ENCODE measurements at places on chromosomes 1 and 21. TPM values are rescaled to one million over a fixed set of nuclear protein-coding genes. Genes with fewer than 3 reads are reported as not detected.
A peak's percentile ranks its signal among the peaks of the same experiment; 100 is the strongest.

GRCh38 chr1:21192871-21193270 is 16.2 kb upstream of the EIF4G3 start:
- DNase-seq: peak; percentile 8

DNA sequence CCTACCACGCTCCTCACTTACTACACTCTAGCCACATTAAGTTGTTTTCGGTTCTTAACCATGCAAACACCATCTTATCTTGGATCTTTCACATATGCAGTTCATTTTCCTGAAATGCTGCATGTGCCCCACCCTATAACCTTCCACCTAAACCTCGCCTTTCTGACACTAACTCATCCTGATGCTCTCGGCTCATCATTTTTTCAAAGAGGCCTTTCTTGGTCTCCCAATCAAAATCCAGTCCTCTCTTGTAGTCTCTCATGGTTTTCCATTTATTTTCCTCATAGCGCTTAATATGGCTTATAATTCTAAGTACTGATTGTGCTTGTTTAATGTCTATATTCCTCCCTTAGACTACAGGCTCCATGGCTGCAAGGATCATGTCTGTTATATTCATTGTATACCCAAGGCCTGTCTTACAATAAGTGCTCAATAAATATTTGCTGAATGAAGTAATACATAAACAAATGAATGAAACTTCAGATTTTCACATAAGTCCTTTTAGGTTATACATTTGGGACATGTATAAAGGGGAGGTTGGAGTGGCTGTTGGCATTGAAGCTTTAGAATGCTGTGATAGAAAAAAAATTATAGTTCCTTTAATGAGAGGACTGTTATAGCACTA is 79.2 kb upstream of the CDC42BPA start:
- DNase-seq: no peak

- DNase-seq: no peak
Observed at GRCh38 chr21:36465478-36465877, 14.4 kb downstream of the CLDN14 start.

- no peak for DNase-seq
Observed at GRCh38 chr1:40594187-40594531, 62.7 kb downstream of the ZNF684 start.

DNA sequence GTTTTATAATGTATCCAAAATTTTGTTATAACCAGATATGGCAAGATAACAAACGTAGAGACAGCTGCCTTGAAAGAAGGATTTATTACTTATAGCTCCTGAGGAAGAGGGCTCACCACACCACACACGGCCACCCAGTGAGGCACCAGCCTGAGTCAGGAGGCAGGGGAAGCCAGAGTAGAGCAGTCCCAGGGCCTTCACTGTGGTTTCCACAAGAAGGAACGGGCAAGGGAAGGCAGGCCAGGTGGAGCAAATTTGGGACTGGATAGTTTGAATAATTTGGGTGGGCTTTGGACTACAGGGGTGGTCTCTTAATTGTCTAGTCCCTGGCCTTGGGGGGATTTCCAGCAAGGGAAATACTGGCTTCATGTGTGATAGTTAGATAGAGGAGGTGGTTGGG is 72.5 kb downstream of the RRAGC start:
- DNase-seq: no peak

Gene CD1C
- 0.25 TPM for polyA plus RNA-seq

Gene AKR7A3
- polyA plus RNA-seq: 2.6 TPM

Gene C1orf198
- polyA plus RNA-seq: 110 TPM
